ENCODE measurements at places on chromosomes 3 and 15.

DNA sequence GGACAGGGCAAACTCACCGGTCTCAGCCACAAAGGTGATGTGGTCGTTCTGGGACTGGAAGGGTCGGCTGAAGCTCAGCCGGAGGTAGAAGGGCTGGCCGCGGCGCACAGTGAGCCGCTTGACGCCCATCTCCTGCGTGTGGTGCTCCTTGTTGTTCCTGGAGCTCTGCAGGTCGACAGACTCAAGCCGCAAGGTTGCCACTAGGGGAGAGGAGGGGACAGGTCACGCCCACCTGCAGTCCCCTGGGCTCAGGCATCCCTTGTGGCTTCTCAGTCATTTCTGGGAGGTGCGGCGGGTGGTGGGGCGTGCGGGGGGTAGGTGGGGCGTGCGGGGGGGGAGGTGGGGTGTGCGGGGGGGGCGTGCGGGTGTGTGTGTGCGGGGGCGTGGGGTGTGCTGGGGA is 26.7 kb upstream of the TGM5 start:
- DNase-seq: no peak

DNA sequence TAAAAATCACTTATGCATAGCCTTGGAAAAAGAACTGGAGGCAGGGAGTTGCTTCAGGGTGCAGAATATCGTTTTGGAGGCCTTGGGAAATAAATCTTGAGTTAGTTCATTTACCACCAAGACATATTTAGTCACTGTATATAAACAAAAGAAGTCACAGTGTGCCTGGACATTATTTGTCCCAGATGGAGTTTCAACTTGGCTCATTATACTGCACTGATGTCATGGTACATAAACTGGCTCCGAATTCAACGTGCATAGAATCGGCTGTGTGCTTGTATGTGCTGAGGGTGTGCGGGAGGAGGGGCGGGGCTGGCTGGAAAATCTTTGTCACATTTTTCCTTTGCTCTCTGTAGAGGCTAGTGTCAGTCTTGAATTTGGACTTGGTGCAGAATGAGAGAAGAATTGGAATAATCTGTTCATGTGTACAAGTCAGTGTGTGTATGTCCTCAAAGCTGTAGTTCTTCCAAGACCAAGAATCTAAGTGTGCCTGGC is 86.6 kb downstream of the FNDC3B start:
- no peak for DNase-seq

DNA sequence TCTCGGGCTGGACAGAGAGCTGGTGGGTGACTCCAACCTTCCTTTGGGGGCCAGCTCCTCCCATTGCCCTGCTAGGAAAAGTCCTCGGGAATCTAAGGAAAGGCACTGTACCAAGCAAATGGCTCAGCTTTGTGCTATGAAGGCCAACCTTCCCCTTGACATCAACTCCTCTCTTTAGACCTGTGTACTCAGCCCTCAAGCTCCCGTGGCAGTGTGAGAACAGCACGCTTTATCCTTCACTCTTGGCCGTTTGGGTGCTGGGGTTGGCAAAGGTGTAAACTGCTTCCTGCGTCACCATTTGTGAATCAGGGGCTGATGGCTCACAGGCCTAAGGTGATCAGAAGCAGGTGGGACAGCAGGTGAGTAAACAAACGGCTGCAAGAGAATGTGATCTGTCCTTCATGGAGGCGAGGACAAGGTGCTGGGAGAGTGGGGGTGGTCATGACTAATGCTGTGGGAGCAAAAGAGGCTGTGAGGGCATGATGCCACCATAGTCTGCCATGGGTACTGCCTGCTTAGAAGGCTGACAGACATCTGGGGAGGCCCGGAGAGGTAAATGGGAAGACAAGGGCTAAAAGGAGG is 165.2 kb upstream of the TPM1 start:
- no peak for DNase-seq

GRCh38 chr3:146156666-146157314 is 4.2 kb downstream of the PLOD2 start:
- no peak for DNase-seq

- no peak for DNase-seq
Measured at GRCh38 chr15:81751256-81751655, 294.6 kb downstream of the MEX3B start.

GRCh38 chr15:96042734-96043224 is 287.7 kb upstream of the NR2F2 start:
- no peak for DNase-seq

- DNase-seq: no peak
Measured at GRCh38 chr3:17580901-17581300, 161.5 kb downstream of the TBC1D5 start.

GRCh38 chr3:15221574-15222217 is 15.7 kb downstream of the CAPN7 start:
- no peak for DNase-seq

GRCh38 chr3:2098398-2099027 is at the start of gene CNTN4:
CNTN4 (plus strand) TSS chr3:2098866.
- no peak for DNase-seq

- no peak for DNase-seq
Measured at GRCh38 chr3:70531838-70532489, 219.5 kb upstream of the MDFIC2 start.

GRCh38 chr15:37090543-37091175 is 9.7 kb downstream of the MEIS2 start:
- no peak for DNase-seq

- no peak for DNase-seq
Measured at GRCh38 chr15:48143856-48144255, 23.1 kb downstream of the SLC24A5 start.

GRCh38 chr15:23690015-23690414 is 2.9 kb upstream of the NDN start:
- DNase-seq: no peak

DNA sequence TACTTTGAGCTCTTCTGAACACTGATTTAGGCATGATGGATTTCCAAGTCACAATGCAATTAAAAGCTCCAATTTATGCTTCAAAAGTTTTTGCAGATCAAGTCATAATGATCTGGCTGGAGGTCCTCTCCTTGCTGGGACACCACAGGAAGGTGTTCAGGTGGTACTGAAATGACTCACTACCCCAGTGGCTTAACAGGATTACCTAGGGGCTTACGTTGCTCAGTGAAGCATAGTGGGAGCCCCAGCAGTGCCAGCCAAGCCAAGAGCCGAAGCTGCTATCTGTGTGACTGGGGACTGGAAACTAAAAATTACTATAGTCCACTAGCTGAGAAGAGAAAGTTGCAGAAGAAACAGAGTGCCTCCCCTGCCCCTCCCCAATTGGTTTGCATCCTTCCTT is 110.1 kb upstream of the LPP start:
- no peak for DNase-seq

Data from activated T-cell treated with anti-CD3 and anti-CD28 coated beads, Interleukin-2, amount 50 U/mL, for 1 hour (primary cell).